Kidney glomerular epithelial cell (primary cell): ENCODE measurements at places on chromosomes 13 and 19.

- peak; percentile 11 for DNase-seq
These were observed at the start of gene KCNN4 for GRCh38 chr19:43780706-43781525. Gene KCNN4, minus strand, starts transcription at chr19:43780973. Its CDS starts 112 bp downstream, at chr19:43780861.

GRCh38 chr19:54081032-54081431 is at the start of gene TARM1:
Gene TARM1, minus strand, starts transcription at chr19:54081365. Its CDS starts 25 bp downstream, at chr19:54081340.
- DNase-seq = no peak

DNA sequence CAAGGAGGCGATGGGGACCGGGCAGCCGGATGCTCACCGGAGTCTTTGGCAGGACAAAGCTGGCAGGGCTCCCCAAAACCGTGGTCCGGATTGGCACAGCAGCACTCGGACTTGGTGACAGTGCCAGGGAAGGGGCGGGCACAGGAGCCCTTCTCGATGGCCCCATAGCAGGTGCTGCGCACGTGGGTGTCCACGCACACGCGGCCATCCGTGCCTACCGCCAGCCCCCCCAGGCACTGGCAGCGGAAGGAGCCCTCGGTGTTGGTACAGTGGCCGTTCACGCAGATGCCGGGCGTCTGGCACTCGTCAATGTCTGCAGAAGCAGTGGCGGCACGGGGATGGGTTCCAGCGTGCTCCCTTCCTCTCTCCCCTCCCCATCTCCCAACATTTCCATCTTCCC is 17.9 kb downstream of the FBN3 start:
- DNase-seq = no peak

- peak; percentile 16 for DNase-seq
These were observed 33.9 kb upstream of the FLT1 start for GRCh38 chr13:28528848-28529247.

DNA sequence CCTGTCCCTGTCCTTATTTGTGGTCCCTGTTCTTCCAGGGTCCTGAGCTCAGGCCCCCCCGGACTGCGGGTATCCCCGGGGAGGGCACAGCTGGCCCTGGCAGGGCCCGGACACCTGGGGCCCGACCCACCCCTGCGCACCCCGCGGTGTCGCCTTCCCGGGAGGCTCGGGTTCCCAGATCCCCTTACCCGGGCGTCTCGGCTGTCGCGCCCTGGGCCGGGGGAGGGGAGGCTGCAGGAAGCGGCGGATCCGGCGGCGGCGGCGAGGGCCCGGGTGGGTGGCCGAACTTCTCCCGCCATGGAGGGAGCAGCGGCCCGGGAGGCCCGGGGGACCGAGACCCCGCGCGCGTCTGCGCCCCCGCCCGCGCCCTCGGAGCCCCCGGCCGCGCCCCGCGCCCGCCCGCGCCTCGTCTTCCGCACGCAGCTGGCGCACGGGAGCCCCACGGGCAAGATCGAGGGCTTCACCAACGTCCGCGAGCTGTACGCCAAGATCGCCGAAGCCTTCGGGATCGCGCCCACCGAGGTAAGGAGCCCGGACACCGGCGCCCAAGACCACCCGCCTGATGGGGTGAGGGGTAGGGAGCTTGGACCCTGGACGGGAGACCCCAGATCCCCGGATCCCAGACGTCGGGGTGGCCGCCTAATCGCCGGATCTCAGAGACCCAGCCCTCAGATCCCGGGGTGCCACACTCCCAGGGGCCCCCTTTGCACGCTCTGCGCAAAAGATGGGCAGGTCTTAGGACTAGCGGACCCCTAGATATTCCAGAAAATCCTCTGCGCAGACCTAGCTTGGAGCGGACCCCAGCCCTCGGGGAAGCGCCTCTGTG is at the start of gene GIPC3:
TSS of gene GIPC3 (plus strand) at position 178 of the 826 bp plus-strand sequence. CDS start at position 298, 120 bp downstream.
- no peak for DNase-seq

GRCh38 chr19:35828692-35829301 is 16.2 kb upstream of the PRODH2 start:
- peak; percentile 33 for DNase-seq
